ENCODE measurements at places on chromosomes 1 and 21.

GRCh38 chr1:48940354-48940753, 163.7 kb upstream of the BEND5 start:
- DNase-seq: no peak

GRCh38 chr1:94417728-94417977, 536 bp upstream of the ABCD3 start:
- no peak for DNase-seq

- no peak for DNase-seq
Observed at GRCh38 chr1:185238447-185238846, 78.6 kb downstream of the IVNS1ABP start.

- DNase-seq: no peak
Observed at GRCh38 chr1:228044961-228045360, 37.5 kb upstream of the ARF1 start.

DNA sequence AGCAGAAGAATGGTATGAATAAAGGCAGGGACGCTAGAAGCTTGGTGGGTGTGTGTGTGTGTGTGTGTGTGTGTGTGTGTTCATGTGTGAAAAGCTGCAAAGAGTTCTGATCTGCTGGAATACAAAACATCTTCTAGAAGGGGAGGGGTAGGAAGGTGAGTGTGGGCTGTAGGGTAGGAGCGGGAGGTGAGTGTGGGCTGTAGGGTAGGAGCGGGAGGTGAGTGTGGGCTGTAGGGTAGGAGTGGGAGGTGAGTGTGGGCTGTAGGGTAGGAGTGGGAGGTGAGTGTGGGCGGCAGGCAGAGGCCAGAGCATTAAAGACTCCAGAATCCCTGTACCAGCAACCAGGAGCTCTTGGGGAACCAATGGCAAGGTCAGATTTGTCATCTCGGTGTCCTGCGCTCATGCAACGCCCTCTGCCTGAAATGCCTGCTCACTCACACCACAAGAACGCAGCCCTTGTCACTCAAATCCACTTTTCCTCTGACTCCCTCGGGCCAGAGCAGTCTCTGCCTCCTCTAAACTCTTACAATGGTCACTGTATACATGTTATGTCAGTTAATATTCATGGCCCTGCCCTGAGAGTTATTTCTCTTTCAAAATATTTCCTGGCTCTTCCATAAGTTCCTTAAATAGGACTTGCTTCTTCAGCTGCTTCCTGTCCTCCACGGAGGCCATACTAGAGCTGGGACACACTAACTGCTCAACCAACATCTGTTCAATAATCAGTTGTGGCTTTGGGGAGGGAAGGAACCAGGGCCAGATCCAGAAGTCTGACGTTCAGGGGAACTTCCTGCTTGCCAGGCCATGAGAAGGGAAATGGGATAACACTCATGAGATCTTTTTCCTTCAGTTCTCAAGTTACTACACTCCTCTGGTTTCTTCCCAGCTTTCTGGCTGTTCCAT, 53.6 kb upstream of the ZNF644 start:
- no peak for DNase-seq

DNA sequence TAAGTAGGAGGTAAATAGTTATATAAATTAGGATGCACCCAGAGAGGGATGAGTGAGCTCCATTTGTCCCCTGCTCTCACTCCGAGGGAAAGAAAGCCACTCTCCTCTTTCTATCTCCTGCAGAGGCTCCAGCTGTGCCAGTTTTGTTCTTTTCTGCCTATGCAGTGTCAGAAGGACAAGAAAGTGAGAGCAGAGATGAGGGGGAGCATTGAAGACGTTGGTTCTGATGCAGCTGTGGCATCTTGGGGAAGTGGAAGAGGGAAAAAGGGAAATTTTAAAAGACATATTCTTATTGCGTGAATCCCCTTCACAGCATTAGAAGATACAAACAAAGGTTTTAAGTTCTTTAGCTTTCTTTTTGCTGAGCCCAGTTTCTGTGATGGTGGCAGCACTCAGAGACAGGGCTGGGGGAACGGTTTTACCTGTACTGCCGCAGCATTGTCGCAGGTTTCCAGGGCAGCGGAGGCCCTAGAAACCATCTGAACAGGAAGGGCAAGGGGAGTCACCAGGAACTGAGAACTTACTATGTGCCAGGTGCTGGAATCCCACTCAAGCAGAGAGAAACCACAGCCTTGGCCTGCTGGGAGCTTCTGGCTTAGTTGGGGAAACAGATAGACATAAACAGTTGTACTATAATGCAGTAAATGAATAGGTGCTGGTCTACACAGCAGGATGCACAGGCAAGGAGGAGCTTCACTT, 44.9 kb upstream of the USP24 start:
- no peak for DNase-seq

DNA sequence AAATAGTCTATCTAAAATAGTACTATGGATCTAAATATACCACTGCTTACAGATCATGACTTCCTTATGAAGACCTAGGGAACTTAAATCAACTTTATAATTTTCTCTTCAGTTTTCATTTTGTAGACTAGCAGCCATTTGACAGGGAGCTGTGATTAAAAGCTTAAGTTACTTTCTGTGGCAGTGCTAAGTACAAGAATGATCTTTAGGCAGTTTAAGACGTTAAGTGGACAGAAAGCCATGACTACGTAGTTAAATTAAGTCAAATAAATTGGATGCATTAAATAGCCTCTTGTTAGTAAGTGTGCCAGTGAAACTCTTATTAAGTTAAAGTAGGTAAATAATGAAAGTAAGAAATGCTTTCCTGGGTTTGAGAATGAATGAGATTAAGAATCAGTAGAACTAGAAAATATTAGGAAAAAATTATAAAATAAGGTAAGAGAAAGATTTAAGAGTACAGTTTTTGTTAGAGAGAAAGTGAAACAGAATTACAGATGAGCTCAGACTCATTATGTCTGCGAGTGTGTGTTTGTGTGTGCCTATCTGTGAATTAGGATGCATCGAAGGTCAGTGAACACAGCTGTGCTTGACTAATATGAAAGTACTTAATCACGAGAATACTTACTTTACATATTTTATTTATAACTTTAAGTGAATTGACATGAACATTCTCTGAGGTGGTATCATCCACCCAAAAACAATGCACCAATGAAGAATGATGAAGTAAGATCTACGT, 336.9 kb downstream of the KCNT2 start:
- no peak for DNase-seq

GRCh38 chr1:101162736-101163735, 73.8 kb upstream of the S1PR1 start:
- no peak for DNase-seq

- DNase-seq: no peak
Observed at GRCh38 chr1:220497220-220497947, 30.6 kb upstream of the MARK1 start.

- DNase-seq: no peak
Observed at GRCh38 chr1:11000526-11000925, 11.9 kb upstream of the TARDBP start.

DNA sequence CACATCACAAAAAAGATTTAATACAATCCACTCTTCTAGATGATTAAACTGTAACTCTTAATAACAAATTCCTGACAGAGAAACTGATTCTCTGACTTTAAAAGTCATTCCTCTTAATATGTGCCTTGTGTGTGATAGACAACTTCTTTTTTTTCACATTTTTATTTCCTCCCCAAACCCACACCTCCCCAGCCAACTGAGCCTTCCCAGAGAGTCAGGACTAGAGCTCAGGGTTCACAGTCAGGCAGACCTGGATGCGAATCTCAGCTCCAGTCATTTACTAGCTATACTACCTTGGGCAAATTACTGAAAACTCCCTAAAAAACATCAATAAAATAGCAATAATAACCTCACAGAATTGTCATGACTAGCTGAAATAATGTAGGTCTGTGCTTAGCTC, 14.2 kb downstream of the ATPAF1 start:
- no peak for DNase-seq

- no peak for DNase-seq
Observed at GRCh38 chr1:154129391-154129970, 25.4 kb downstream of the NUP210L start.

GRCh38 chr1:53681977-53682685, 56.8 kb downstream of the GLIS1 start:
- DNase-seq: peak; percentile 75

GRCh38 chr21:36859744-36860501, 106.5 kb downstream of the HLCS start:
- DNase-seq: no peak

- no peak for DNase-seq
Observed at GRCh38 chr1:2291577-2291976, 63.5 kb downstream of the SKI start.

DNA sequence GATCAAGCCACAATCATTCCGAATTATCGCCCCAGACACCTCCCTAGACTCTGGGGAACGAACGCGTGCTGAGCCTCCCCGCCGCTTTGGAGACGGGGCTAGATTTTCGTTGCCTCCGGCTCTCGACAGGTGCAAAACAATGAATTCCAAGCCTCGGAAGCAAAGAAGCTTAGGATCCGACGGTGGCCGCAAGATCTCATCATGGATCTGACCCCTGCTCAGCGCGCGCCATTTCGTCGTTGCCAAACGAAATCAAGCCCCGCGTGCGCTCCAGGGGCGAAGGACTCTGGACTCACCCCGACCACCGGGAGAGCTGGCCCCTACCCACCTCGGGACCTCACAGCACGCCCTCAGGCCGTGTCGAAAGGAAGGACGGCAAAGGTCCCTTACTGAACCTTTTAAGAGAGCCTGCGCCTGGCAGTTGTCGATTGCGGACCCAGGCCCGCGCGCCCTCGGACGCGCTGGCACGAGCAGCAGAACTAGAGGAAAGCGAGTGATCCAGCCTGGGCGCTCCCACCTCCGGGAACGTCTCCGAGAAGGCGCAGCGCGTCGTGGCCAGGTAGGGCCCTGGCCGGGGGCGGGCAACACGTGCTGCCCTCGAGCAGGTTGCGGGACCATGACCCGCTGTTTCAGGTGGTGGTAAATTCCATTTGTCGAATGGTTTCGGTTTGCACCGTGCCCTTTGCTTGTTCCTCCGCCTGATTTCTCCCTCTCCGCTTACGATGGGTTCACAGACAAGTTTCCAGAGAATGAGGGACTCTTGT, 1.6 kb upstream of the RUNX3 start:
- no peak for DNase-seq

DNA sequence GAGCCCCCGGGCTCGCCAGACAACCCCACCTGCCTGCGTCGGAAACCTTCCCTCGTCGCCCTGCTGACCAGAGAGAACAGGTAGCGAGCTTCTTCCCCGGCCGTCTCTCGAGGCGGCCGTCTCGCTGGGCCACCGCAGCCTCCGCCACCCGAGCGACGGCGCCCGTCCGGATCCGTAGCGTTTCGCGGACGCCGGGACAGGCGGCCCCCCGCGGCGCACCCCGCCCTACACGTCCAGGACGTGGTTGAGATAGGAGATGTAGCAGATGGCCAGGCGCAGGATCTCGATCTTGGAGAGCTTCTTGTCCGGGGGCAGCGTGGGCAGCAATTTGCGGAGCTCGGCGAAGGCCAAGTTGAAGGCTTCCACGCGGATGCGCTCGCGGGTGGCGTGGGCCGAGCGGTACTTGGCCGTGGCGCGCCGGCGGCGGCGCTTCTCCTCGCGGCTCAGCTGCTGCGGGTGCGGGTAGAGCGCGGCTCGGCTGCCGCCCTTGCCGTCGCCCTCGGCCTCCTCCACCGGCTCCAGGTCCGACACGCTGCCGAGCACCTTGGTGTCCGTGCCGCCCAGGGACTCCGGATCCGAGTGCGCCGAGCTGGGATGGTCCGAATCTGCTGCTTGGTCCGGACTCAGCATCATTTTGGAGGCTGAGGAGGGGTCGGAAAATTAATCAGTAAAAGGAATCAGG, 3.0 kb downstream of the NHLH2 start:
- no peak for DNase-seq

GRCh38 chr1:77732090-77732489, 27.6 kb downstream of the USP33 start:
- DNase-seq: no peak

Measured in DMS79 treated with DMSO at 0.1 percent for 48 hours (cell line).